Activated T-helper 17 cell treated with anti-CD3 and anti-CD28 coated beads, Interleukin-2, amount 50 U/mL, for 72 hours (primary cell): ENCODE measurements at places on chromosomes 7 and 10. TPM values are rescaled to one million over a fixed set of nuclear protein-coding genes. Genes with fewer than 3 reads are reported as not detected.

DNA sequence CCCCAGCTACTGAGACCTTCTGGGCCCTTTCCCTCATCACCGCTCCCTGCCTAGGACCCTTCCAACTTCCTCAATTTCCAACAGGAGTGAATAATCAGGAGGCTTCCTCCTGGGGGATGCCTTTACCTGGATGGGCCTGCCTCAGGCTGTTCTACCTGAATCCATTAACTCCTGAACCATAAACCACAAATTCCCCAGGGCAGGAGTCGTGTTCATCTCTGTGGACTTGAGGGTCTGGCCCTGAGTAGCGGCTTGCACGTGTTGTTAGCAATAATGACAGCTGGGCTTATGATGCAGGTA is 105.1 kb upstream of the GPR26 start:
- H3K4me3 ChIP-seq = no peak overlapping the region
- no peaks in the 10 kb centered on the region for H3K36me3 ChIP-seq
- H3K27ac ChIP-seq = no peak overlapping the region

- H3K27me3 ChIP-seq = peaks cover 9% of the 10 kb centered on the region
- H3K27ac ChIP-seq = no peak overlapping the region
- peaks cover 4% of the 10 kb centered on the region for H3K4me1 ChIP-seq
- no peaks in the 10 kb centered on the region for H3K36me3 ChIP-seq
- no peak overlapping the region for H3K4me3 ChIP-seq
- ATAC-seq = no peak
Measured at GRCh38 chr10:86221442-86222335, 144.9 kb downstream of the GRID1 start.

DNA sequence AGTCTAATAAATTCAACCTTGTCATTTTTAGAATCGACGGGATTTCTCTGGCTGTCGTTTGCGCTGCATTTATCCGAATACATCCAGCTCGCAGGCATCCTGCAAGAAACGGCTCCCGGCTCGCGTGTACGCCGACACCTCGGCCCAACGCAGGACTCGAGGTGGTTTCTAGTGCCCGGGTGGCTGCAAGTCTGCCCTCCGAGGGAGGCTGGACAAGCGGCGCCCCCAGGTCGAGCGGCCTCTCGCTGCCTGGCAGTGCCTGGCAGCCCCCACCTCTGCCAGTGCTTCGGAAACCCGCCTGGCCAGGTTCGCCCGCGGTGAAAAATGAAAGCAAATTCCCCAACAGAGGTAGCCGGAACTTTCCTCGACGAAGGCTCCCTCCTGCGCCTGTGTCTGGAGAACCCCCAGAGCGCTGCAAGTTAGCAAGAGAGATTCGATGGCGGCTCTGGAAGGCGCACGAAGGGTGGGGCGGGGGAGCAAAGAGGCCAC is 5.7 kb upstream of the ZNF503 start:
- H3K27me3 ChIP-seq = peaks cover 57% of the 10 kb centered on the region
- peaks cover 16% of the 10 kb centered on the region for H3K36me3 ChIP-seq
- H3K4me1 ChIP-seq = peaks cover 14% of the 10 kb centered on the region
- no peak overlapping the region for H3K27ac ChIP-seq
- no peak for ATAC-seq

DNA sequence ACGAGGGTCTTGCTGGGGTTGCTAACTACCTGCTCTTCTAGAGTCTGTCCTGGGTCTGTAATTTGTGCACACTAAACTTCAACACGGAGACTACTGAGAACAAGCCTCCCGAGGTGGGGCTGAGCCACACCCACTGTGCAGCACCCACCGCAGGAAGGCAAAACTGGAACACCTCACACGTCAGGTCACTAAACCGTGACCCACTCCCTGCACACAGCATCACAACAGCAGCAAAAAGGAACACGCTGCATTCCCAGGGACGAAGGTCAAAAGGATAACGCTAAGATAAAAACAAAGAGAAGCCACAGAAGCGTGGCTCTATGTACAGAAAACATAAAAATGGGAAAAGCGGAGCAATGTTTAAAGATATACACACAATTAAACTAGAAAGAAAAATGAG is 170.1 kb downstream of the MAD1L1 start:
- no peak overlapping the region for H3K27ac ChIP-seq
- no peaks in the 10 kb centered on the region for H3K36me3 ChIP-seq
- peaks cover 11% of the 10 kb centered on the region for H3K4me1 ChIP-seq

- H3K4me1 ChIP-seq = peaks cover 4% of the 10 kb centered on the region
- H3K27me3 ChIP-seq = peaks cover 20% of the 10 kb centered on the region
- ATAC-seq = peak; percentile 89
- no peak overlapping the region for H3K27ac ChIP-seq
- H3K36me3 ChIP-seq = no peaks in the 10 kb centered on the region
- H3K4me3 ChIP-seq = no peak overlapping the region
Measured at GRCh38 chr10:132058111-132058745, 7.5 kb upstream of the JAKMIP3 start.

DNA sequence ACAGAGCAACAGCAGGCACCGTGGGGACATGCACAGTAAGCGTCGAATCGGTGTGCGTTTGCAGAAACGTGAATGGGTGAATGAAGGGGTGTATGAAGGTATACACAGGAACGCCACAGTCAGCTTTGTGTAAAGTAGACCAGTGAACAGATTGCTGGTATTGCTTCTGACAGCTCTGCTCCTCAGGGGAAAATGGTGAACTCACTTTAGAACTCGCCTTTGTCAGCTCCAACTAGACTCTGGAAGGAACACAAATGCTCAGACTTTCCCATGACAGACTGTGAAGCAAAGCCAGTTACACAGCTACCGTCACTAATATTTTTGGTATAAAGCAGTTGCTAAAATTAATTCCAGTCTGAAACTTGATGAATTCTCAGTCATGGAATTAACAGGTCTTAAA is 78.9 kb downstream of the CUX1 start:
- ATAC-seq = no peak
- no peaks in the 10 kb centered on the region for H3K36me3 ChIP-seq
- no peaks in the 10 kb centered on the region for H3K27me3 ChIP-seq
- peaks cover 4% of the 10 kb centered on the region for H3K4me1 ChIP-seq
- H3K27ac ChIP-seq = no peak overlapping the region

DNA sequence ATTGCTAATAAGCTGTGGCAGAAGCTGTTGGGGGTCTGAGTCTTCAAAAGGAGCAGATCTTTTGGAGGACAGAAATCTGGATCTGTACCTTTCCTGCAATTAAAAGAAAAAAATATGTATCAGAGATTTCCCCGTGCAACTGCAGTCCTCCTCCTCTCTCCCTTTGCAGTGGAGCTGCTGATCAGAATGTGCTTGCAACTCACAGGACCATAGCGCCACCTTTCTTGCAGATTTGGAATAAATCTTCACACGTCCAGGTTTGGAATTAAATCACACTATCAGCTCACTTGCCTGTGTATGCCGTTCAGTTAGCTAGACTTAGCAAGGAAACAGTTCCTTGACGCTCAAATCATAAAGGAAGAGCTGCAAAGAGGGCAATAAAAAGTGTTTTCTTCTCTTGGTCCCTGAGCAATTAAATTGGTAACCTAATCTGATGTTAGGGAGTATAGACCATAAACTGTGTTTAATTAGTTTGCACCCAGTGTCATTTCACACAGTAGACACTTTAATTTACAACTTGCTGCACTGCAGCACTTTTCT is 77.4 kb downstream of the PON1 start:
- H3K4me1 ChIP-seq = no peaks in the 10 kb centered on the region
- H3K27ac ChIP-seq = no peak overlapping the region
- no peak overlapping the region for H3K4me3 ChIP-seq
- H3K27me3 ChIP-seq = peaks cover 10% of the 10 kb centered on the region
- ATAC-seq = peak; percentile 37

Gene PLPP4
- total RNA-seq = not detected

DNA sequence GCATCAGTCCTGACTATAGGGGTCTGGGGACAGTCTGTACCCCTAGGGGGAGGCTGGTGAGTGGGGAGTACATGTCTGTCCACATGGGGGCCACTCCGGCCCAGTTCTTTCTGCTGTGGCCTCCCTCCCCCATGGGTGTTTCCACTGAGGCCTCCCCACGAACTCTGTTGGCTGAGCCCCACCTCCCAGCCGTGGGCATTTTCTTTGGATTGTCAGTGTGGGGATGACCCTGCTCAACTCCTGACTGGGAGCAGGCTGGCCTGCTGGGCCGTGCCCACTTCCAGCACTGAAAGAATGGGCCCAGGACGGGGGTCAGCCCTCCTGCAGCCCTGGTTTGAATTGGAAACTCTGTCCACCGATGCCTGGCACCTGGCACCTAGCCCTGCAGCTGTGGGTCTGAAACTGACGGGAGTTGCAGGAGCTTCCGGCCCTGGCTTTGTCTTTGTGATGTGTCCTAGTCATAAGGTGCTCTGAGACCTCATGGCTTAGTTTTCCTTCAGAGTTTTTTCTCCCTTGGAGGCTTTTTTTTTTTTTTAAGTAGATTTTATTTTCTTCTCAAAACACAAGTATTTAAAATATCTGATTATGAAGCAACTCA is 46.5 kb downstream of the LHPP start:
- H3K36me3 ChIP-seq = no peaks in the 10 kb centered on the region
- H3K4me3 ChIP-seq = no peak overlapping the region
- H3K27me3 ChIP-seq = no peaks in the 10 kb centered on the region
- peaks cover 5% of the 10 kb centered on the region for H3K4me1 ChIP-seq
- ATAC-seq = no peak

DNA sequence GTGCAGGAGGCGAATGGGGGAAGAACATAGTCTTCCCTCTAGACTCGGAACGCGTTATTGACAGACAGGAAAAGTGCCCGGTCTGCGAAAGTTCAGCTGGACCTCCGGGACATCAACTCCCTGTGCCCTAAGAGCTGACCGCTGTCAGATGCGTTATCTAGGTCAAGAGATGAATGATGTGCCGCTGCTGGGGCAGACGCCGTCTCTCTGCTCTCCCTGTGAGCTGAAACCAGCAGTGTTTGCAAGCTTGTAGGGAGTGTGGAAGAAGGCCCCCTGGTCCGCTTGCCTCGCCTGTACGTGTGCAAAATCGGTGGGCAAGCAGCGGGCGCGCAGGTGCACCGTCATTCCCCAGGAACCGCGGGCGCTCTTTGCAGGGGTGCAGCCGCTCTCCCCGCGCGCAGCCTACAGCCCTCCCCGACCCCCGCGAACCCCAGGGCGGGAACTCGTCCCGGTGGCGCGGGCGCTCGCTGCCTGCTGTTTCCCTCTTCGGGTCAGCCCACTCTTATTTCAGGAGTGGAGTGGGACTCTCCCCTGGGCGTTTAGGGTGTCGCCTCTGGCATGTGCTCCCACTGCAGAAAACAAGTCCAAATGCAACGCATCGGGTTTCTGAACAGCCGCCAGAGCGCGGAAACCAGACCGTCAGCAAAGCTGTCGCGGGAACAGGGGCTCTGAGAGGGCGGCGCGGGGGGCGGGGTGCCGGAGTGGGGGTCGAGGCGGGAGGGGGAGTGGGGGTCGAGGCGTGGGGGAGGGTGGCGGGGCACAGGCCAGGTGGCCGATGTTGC is 1.8 kb upstream of the PFKFB3 start:
- no peaks in the 10 kb centered on the region for H3K27me3 ChIP-seq
- peak overlapping the region; percentile 99 for H3K27ac ChIP-seq
- H3K4me1 ChIP-seq = peaks cover 27% of the 10 kb centered on the region
- peak overlapping the region; percentile 92 for H3K4me3 ChIP-seq
- peaks cover 75% of the 10 kb centered on the region for H3K36me3 ChIP-seq

DNA sequence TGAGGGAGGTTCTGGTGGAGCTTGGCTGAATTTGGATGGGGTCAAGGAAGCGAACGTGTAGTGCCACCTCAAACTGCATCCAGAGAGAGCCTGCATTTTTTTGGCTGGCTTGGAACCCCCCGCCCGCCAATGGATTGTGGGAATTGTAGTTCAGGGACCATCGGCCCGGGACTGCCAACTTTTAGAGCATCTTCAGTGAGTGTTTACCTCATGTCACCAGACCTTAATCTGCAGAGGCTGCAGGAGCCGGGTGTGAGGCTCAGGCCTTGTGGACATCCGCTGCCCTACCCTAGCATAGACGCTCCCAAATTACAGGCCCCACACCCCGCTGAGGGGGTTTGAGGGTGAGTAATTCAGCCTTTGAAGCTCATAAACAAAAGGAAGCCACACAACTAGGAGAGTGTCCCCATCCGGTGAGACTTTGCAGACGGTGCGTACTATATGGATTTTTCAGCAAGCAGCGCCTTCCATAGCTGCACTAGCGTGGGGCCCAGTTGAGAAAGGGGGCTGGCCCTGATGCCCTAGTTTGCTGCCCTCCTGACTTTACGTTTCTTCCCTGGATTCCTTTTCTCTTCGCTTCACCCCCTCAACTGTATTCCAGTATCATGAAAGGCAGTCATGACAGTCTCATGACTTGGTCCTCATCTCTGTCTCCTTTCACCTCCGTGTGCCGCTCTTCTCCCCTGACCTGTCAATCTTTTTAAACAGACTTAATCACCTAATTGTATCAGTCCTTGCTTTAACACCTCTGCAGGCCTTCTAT is 717 bp downstream of the CNPY4 start:
- H3K4me1 ChIP-seq = peaks cover 10% of the 10 kb centered on the region
- no peaks in the 10 kb centered on the region for H3K27me3 ChIP-seq
- peaks cover 34% of the 10 kb centered on the region for H3K36me3 ChIP-seq
- peak overlapping the region; percentile 92 for H3K4me3 ChIP-seq

DNA sequence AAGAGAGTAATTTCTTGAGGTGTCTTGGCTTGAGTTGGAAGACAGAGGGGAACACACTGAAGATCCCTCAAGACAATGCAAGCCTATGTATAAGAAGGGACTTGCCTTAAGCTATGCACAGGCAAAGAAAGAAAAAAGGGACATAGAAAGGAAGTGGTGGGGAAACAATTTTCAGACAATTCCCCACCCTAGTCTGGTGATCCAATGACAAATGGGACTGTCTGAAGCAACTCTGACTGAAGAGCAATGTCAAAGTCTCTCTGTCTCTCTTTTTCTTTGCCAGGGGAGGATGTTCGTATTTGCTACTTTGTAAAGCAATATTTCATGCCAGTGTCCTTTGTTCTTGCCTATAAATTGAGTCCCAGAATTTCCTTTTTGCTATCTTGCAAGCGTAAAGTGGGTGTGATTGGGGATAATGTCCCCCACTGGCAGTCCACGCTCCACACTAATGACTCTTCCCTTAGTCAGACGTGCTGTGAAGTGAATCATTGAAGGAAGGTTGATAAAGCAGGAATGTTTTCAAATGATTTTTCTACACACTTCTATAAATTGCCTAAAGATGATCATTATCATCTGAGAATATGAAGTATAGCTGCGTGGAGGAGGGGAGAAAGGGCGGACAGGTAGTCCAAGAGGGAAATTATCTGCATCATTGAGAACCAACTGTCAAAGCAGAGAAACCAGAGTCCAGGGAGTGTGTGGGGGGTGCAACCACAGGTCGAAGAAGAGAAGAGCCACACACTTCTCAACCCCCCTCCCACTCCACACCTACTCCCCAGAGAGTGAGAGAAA is 243.8 kb upstream of the ETV1 start:
- no peak overlapping the region for H3K4me3 ChIP-seq

DNA sequence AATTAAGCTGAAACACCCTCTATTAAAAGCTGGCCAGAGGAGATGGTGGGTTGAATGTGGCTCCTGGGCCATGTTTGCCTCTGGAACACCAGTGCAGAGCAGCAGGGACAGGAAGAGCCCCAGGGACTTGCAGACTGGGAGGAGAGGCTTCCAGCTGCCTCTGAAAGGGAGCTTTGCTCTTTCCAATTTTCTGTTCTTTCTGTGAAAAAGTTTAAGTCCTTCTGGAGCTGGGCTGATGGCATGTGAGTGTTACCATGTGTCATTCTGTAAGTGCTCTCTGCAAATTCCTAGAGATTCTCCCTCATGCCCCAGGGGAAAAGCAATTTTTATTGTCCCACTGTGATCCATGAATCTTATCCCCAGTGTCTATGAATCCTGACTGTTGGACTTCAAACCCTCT is 112.8 kb upstream of the LANCL2 start:
- no peaks in the 10 kb centered on the region for H3K4me1 ChIP-seq
- H3K4me3 ChIP-seq = no peak overlapping the region
- no peak overlapping the region for H3K27ac ChIP-seq
- ATAC-seq = no peak
- peaks cover 40% of the 10 kb centered on the region for H3K27me3 ChIP-seq
